ENCODE measurements at places on chromosomes 1 and 21.

DNA sequence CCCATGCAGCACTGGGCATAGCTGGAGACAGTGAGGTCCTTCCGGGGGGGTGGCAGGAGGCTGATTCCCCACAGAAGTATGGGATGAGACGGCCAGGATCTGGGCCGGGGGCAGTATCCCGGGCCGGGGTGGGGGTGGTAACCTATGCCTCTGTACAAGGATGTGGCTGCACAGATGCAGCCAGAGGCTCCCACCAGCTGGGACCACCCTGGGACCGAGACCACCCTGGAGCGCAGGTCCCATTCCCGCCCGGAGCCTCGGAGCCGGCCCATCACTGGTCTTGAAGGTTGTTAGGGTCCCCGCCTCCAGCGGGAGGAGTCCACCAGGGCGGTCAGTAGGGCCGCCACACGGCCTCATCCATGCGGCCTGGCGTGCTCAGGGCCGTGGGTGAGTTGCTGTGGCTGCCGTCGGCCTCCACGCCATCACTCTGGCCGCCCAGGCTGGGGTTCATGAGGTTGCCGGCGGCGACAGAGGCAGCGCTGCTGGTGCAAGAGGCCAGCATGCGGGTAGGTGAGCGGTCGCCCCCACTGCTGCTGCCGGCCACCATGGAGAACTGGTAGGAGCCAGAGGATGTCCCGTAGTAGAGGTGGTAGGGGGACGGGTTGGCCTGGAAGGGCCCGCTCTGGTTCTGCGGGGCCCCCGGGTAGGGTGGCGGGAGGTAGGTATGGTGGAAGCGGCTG, 28.1 kb downstream of the RUNX3 start:
- DNase-seq, result no peak

DNA sequence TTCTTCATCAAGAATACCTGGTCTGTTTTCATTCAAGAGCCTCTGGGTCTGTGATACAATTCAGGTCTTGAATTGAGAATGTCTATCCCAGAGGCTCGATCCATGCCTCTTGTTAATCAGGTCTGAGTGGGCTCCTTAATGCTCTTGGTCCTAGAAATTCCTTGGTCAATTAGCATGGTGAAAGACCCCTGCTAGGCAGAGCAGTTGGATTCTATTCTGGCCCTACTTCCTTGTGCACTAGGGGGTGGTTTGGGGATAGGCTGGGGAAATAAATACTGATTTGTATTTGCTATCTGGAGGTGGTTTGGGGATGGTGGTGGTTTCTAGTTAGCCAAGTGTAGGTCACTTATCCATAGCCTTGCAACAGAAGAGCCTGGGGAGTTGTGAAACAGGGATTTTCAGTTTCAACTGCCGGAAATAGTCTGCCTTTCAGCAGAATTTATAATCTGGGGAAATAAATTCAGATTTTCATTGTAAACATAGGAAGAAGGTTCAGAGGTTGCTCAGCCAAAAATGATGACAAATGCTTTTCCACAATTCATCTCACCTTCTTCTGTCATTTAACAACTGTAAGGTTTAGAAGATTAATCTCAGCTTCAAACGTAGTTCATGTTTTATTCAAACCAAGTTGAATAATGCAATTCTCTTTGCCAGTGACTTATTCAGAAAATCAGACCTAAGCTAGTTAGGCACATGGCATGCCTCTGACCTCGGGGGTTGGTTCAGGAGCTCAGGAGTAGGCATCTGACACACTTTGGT, 22.2 kb upstream of the SCAF4 start:
- no peak for DNase-seq

GRCh38 chr1:224609333-224609732, 6.8 kb upstream of the CNIH3 start:
- DNase-seq, result no peak

DNA sequence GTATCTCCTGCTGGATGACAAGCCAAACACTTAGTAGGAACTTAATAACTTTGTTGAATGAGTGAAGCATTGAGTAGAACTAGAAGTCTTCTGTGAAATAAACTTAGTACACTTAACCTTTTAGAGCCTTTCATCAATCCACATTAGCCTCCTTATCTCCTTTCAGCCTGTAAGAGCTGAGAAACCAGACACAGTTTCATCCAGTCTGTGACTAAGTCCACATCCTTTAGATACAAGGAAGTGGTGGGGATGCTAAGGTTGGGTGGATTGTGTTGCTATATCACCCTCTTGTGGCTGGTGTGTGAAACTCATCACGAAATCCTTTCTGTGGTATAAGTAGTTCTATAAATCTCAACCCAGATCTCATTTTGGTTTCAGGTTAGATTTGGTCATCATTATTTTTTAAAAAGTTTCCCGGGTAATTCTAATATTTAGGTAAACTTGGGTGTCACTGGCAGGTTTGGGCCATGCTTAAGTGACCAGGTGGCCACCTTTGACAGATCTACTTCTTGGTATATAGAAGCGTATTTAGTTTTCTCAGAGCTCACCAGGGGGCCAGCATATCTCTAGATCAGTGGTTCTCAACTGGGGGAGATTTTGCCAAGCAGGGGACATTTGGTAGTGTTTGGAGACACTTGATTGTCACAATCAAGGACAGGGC, 27.8 kb upstream of the CD84 start:
- DNase-seq, result peak; percentile 91

DNA sequence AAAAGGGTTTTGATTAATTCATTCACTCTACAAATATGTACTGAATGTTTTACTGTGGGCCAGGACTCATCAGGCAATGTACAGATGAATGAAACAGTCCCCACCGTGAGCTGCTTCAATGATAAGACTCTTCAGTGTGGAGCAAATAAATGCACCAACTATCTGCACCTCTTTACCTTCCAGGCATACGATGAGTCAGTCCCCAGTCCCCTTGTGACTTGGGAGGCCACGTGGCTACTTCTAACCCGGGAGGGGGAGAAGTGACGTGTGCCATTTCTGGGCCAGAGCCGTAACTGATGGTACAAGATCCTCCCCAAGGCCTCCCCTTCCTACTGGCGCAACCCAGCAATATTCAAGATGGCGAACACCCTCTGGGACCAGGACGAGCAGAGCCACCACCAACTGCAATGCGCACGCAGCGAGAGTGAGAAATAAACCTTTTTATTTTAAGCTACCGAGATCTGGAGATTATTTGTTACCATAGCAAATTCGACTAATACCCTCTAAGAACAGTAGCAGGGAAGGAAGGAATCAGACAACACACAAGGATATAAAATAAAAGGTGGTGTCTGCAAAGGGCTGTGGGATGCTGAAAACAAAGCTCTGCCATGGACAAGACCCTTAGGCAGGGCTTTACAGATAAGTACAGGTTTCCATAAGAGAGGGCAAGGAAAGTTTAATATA, 74.5 kb downstream of the NPHP4 start:
- DNase-seq, result no peak

DNA sequence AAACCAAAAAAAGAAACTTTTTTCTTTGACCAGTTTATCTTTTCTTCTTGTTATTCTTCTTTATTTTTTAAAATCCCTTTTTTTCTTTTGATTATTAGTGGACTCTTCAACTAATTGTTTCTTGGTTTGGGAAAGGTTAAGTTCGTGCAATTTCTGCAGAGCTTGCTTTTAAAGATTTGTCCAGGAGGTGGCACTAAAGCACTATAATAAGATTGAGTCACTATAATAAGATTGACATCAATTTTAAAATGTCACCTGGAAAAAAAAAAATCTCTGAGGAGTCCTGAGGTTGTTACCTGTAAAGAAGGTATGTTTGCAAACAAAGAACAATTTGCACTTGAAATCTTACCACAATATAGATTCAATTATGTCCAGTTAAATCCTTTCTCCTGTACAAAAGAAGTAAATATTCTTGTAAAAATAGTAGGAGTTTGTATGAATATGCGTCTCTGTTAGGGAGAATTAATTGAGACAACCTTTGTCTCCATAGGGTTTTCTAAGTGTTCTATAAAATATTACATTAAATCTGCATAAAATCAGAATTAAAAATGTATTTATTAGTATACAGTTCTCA, 166.7 kb downstream of the ADGRL4 start:
- peak; percentile 58 for DNase-seq

DNA sequence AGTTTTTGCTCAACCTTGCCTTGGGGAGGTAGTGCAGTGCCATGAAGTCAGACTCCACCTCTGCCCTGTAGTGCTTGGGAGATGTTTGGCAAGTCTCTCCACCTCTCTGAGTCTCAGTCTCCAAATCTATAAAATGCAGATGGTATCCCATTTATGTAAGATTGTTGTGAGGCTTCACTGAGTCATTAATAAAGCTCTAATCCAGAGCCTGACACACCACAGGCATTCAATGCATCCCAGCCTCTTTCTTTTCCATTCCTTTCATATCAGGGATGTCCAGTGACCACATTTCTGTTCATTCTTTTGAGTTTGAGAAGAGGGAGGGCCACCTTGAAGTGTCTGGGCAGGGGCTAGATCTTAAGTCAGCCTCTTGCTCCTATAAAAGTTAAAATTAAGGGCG, 37.6 kb upstream of the LMO4 start:
- DNase-seq, result no peak

GRCh38 chr1:210400043-210400840, 71.5 kb downstream of the HHAT start:
- DNase-seq, result peak; percentile 60

All from kidney capillary endothelial cell (primary cell).